ENCODE measurements at places on chromosomes 16 and 17. TPM values are rescaled to one million over a fixed set of nuclear protein-coding genes. Genes with fewer than 3 reads are reported as not detected.
A peak's percentile ranks its signal among the peaks of the same experiment; 100 is the strongest.

DNA sequence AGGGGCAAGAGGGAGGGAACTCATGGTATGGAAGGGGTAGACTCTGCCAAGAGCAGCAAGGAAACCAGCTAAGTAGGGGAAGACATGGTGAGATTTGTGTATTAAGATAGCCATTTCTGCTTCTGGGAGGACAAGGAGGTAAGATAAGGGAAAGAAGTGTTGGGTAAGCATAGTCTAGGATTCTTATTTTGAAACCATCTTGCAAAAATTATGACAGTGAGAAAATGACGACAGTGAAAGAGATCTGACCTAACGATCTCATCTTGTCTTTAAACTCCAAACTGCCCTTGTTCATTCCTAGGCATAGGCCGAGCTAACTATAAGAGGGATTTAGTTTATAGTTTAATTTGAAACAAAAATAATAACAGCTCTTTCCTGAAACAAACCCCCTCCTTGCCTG lies 5.6 kb upstream of the RBL2 start:
- no peaks in the 10 kb centered on the region for H3K4me1 ChIP-seq
- no peak overlapping the region for H3K4me3 ChIP-seq
- no peaks in the 10 kb centered on the region for H3K36me3 ChIP-seq
- H3K27me3 ChIP-seq: no peaks in the 10 kb centered on the region

GRCh38 chr17:11797803-11798202 lies 199.5 kb downstream of the ZNF18 start:
- no peak overlapping the region for H3K27ac ChIP-seq
- no peak overlapping the region for H3K4me3 ChIP-seq
- no peaks in the 10 kb centered on the region for H3K27me3 ChIP-seq
- peaks cover 1% of the 10 kb centered on the region for H3K4me1 ChIP-seq

GRCh38 chr16:85759136-85759535 lies 8.2 kb upstream of the C16orf74 start:
- no peaks in the 10 kb centered on the region for H3K36me3 ChIP-seq
- H3K27me3 ChIP-seq: no peaks in the 10 kb centered on the region
- peaks cover 5% of the 10 kb centered on the region for H3K4me1 ChIP-seq
- H3K4me3 ChIP-seq: no peak overlapping the region
- no peak for DNase-seq

DNA sequence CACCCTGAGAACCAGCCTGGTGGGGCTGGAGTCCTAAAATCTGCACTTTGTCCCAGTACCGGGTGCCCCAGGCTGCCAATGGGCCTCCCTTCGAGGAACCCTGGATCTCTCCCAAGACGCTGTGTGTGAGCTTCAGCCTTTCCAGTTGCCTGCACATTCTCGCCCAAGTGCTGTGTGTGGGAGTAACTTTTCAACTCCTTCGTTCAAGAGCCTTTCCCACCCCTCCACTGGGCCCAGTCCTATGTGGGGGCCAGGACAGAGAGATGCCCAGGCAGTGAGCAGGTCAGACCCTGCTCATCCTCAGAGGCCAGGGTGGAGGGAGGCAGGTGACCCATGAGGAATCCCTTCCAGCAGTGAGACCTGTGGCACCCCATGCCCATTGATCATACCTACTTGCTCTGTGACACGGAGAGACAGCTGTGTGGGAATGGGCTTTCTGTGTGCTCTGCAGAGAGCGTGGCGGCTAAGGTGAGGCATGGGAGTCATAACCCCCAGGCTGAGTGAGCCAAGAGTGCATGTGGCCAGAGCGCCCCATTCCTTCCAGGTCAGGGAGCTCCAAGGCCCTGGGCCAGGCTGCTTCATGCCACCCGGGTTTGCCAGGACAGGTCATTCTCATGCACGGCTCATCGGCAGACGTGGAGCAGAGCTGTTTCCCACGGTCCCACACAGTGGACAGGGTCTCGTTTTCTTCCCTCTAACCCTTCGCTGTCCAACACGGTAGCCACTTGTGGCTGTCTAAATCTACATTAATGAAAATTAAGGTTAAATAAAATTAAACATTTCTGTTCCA lies 154.4 kb downstream of the CLEC16A start:
- H3K27ac ChIP-seq: no peak overlapping the region
- peaks cover 13% of the 10 kb centered on the region for H3K4me1 ChIP-seq
- DNase-seq: no peak
- no peak overlapping the region for H3K4me3 ChIP-seq
- no peaks in the 10 kb centered on the region for H3K36me3 ChIP-seq

DNA sequence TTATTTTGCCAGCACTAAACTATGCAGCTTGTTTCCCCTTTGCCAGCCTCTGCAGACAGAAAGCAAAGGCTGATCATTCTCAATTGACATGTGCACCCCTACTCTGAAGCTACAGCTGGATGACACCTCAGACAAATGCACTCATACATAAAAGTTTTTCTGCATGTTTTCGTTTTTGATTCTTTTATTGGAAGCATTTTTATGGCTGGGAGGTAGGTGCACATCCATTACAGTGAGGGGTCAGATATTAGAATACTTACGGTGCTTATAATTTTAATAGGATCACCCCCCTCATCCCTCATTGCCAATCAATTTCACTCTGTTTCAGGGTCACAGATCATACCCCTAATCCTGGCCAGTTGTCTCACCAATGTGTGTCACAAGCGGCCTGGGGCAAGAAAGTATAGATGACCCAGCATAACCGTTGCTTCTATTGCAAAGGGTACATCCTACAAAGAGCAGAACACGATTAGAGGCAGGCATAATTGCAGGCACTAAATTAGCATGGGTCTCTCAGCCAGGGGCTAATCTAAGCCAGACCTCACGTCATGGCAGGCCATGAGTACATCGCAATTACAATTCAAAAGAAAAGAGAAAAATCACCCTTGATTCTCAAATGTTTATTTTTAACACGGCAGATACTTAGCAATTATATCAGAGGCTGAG lies 89.5 kb upstream of the SOX9 start:
- DNase-seq: no peak
- no peaks in the 10 kb centered on the region for H3K36me3 ChIP-seq
- no peak overlapping the region for H3K4me3 ChIP-seq
- H3K27ac ChIP-seq: no peak overlapping the region
- H3K27me3 ChIP-seq: no peaks in the 10 kb centered on the region

DNA sequence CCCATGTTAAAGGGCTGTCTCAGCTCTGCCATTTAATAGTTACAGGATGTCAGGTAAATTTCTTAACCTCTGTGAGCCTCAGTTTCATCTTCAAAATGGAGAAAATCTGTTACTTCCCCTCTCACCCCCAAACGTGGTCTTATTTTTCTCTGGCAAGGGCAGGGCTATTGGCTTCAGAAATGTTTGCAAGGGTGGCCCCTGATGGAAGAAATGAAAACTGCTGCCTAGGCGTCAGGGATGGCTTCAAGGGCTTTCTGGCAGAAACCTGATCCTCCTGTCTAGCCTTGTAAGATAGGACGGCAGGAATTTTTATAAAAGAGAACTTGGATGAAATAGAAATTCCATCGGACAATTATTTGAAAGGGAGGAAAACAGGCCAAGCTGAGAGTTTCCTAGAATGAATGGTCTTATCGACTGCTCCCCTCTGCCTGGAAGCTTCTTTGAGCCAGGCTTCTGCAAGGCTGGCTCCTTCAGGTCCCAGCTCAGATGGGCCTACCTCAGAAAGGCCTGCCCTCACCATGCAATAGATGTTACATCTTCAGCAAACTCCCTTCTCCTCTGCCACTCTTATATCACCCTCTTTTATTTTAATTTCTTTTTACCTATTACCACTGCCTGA lies 43.0 kb upstream of the TANGO6 start:
- H3K27me3 ChIP-seq: no peaks in the 10 kb centered on the region
- peak; percentile 81 for DNase-seq
- no peak overlapping the region for H3K27ac ChIP-seq
- no peaks in the 10 kb centered on the region for H3K4me1 ChIP-seq

DNA sequence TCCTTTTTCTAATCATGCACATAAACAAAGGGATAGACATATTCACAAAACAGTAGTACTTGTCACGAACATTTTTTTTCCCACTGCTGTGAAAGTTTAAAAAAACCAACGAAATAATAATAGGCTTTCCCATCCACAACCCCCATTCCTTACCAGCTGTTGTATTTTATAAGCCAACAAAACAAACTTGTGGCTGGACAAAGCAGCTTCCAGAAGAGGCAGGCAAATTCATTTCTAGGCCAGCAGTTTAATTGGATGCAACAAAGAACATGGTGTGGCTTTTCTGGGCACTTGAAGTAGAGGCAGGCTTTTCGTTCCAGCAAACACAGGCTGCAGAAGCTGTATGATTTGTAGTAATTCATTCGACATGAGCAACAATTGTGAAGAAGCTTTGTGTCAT lies 56.0 kb upstream of the FAM20A start:
- DNase-seq: no peak
- no peaks in the 10 kb centered on the region for H3K4me1 ChIP-seq
- H3K4me3 ChIP-seq: no peak overlapping the region
- no peaks in the 10 kb centered on the region for H3K36me3 ChIP-seq
- no peaks in the 10 kb centered on the region for H3K27me3 ChIP-seq

GRCh38 chr16:64450177-64450576 lies 671.7 kb downstream of the CDH11 start:
- H3K36me3 ChIP-seq: no peaks in the 10 kb centered on the region
- peaks cover 22% of the 10 kb centered on the region for H3K4me1 ChIP-seq
- no peaks in the 10 kb centered on the region for H3K27me3 ChIP-seq
- no peak for DNase-seq

- H3K27me3 ChIP-seq: no peaks in the 10 kb centered on the region
- DNase-seq: no peak
- no peak overlapping the region for H3K4me3 ChIP-seq
- H3K27ac ChIP-seq: no peak overlapping the region
Measured at GRCh38 chr16:82991966-82992675, 365.4 kb downstream of the CDH13 start.

DNA sequence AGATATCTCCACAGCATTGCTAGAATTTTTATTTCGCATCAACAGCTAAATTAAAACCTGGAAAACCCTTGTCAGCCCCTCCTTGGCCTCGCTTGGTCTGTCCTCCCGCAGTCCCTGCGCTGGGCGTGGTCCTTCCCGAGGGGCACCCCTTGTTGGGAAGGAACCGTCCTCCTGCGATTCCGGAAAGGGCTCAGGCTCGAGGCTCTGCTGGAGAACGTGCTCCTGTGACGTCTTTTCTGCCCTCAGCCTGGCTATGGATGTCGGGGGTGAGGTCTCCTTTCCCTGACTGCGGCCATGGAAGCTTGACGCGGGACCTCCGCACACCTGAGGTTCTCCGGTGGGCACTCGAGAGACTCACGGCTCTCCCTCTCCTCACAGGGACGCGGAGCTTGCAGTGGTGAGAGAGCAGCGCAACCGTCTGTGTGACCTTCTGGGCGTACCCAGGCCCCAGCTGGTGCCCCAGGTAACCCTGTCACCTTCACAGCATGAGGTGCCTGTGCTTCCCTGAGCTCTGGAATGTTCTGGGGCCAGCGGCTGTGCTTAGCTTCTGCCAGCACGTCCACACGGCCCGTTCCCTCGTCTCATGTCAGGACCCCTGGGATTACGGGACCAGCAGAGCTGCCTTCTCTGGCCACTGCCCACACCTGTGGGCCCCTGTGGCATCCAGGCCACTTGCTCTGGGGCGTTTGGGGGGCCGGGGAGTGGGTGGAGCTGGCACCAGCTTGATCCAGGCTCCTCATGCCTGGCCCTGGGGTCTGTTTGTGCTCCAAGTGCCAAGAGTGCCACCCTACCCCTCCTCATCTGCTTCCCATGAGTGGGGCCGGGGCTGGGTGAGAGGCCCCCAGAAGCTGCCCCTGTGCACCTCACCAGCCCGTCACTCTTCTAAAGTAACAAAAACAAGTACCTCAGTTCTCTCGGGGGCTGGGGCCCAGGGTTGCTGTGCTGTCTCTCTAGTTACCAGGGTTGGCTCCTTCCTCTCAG lies 101.5 kb upstream of the ZNF750 start:
- H3K36me3 ChIP-seq: peaks cover 11% of the 10 kb centered on the region
- no peaks in the 10 kb centered on the region for H3K27me3 ChIP-seq
- no peak for DNase-seq

DNA sequence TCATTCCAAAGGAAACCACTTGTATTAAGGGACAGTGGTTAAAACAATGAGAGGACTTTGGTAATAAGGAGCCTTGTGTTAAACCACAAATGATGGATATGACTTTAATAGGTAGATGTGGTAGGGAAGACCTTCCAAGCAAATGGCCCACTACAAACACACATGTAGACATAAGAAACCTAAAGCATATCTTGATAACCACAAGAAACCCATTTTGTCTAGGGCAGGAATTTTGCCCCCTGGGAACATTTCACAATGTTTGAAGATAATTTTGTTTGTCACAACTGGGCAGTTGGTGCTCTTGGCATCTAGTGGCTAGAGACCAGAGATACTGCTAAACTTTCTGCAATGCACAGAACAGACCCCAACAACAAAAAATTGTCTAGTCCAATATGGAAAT lies 25.8 kb downstream of the KCNJ2 start:
- H3K27ac ChIP-seq: no peak overlapping the region
- H3K36me3 ChIP-seq: no peaks in the 10 kb centered on the region
- DNase-seq: no peak
- no peak overlapping the region for H3K4me3 ChIP-seq
- peaks cover 11% of the 10 kb centered on the region for H3K4me1 ChIP-seq
- H3K27me3 ChIP-seq: no peaks in the 10 kb centered on the region

GRCh38 chr17:75191584-75191983 lies 8.8 kb upstream of the SUMO2 start:
- DNase-seq: no peak
- no peak overlapping the region for H3K27ac ChIP-seq
- H3K36me3 ChIP-seq: no peaks in the 10 kb centered on the region

DNA sequence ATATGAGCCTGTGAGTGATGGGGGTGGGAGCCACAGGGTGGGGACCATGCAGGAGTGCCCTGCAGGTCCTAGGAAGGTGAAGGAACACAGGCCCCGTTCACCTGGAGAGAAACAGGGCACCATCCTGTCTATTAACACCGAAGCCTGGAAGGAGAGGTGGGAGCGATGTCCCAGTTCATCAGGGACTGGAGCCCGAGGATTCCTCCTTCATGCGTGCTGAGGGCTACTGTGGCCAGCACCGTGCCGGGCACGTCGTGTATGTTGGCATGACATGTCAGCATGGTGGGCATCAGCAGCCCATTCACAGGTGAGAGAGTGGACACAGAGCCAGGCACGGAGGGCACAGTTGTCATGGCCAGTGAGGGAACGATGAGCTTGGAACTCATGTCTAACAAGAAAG lies 1.4 kb downstream of the WFIKKN2 start:
- no peak for DNase-seq
- no peaks in the 10 kb centered on the region for H3K36me3 ChIP-seq
- no peaks in the 10 kb centered on the region for H3K27me3 ChIP-seq
- peaks cover 25% of the 10 kb centered on the region for H3K4me1 ChIP-seq

DNA sequence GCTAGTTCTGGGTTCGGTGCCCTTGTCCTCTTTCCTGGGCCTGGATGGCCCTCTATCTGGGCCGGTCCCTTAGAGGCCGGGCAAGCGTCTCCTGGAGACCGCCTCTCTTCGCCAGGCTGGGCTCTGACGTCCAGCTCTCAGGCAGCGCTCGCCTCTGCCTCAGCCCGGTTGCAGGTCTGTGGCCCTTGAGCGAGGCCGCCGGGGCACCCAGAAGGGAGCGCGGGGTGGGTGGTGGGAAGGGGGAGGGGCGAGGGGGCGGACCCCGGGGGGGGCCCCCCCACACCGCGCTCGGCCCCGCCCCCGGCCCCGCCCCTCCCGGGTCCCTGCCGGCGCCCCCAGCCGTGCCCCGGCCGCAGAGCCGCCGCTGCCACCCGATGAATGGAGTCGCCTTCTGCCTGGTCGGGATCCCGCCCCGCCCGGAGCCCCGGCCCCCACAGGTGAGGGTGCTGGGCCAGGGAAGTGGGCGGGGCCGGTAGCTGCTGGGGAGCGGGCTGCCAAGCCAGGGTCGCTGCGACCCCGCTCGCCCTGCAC lies at the start of gene ARHGAP23:
Gene ARHGAP23, plus strand, starts transcription at position 353 of the 531 bp plus-strand sequence. Its CDS starts 22 bp downstream, at position 375.
- peaks cover 20% of the 10 kb centered on the region for H3K4me1 ChIP-seq
- H3K4me3 ChIP-seq: peak within 1 kb of the TSS; percentile 66
- no peaks in the 10 kb centered on the region for H3K36me3 ChIP-seq

Gene CIITA
- not detected for total RNA-seq

Gene CCDC154
- 0.28 TPM for total RNA-seq

Gene CDH13
- total RNA-seq: 3.0 TPM

Gene SMIM36
- not detected for total RNA-seq

Gene KRTAP4-1
- total RNA-seq: not detected

Gene WNT3
- 1.7 TPM for total RNA-seq

Gene OSGIN1
- 0.77 TPM for total RNA-seq

Gene ACAP1
- 2.7 TPM for total RNA-seq

All from neural progenitor cell (in vitro differentiated cells).